ENCODE measurements at places on chromosomes 3 and 15.

- no peak for DNase-seq
Measured at GRCh38 chr3:8325306-8325705, 176.3 kb upstream of the LMCD1 start.

GRCh38 chr15:77516076-77516475 lies 95.4 kb downstream of the HMG20A start:
- DNase-seq, result no peak

DNA sequence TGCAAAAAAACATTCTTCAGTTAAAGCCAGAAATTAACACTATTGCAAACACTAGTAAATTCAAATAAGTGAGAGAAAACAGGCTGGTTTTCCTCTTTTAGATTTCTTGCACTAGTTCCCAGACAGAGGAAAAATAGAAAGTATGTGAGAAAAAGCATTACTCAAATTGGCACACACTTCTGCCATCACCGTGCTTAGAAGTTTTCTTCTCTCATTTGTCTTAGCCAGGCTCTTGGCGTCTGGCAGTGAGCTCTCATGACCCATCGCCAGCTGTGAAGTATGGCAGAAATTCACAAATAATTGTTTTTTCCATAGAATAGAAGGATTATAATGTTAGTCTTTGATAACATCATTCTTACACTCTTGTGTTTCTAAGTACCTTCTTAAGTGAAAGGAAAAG lies 515.9 kb downstream of the GBE1 start:
- no peak for DNase-seq

DNA sequence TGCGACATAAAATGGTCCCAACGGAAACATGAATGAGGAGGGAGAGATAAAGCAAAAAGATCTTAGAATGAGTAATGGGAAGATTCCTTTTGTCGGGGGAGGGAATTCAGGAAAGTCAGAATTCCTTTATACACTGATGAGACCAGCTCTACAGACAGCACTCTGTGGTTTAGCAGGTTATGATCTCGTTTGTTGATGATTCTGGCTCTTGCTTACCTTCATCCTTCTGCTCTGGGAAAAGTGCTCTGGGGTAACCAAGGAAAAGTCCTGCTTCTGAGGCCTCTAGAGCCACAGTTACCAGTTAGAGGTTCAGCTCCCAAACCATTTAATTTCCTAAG lies 150.7 kb upstream of the NR2E3 start:
- no peak for DNase-seq

DNA sequence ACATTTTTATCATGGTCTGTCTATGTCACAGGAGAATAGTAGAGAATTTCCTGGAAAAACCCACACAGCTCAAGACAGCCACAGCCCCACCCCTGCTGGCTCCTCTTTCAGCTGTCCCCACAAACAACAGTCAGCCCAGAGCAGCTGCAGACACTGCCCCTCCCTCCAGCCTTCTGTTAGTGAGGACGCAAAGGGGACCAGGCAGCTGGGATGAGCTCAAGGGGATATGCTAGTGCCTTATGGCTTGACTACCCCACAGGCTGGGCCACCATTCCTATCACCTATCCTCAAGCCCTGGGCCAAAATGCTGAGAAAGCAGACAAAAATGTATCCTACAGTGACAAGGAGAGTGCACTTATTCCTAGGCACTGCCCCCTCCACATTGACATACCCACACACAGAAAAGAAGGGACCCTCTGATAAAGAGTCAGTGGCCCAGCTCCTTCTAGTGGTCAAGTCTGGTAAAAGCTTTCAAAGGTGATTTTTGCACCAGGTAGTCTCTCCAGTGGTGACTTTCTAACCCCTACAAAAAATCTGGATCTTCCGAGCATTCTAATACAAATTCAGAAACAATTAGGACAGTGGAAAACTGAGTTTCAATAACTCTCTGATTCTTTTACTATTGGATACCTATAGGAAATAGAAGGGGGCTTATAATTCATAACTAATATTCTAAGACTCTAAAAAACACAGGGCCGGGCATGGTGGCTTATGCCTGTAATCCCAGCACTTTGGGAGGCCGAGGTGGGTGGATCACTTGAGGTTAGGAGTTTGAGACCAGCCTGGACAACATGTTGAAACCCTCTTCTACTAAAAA lies 3.0 kb upstream of the MAP1A start:
- peak; percentile 91 for DNase-seq

GRCh38 chr3:65871305-65872141 lies 167.2 kb downstream of the MAGI1 start:
- peak; percentile 80 for DNase-seq

DNA sequence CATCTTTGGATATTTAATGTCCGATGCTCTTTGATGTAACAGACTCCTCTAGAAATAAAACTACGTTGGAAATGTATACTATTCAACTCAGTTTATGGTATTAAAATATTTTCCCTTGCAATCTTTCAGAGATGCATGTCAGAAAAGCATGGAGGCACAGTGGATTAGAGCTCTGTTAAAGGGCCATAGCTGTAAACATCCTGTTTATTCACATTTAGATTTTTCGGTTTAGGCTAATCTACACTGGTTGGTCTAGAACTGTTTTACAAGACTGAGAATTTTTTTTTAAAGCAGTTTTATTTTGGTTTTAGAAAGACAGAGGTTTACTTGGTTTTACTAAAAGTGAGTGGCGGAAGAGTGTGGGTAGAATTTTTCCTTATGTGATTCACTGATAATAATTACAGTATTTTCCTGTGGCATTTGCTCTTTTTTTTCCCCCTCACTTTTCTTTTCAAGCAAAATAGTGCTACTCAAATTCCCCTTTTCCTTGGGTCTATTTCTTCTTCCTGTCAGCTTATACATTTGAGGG lies 132.1 kb downstream of the IL1RAP start:
- DNase-seq, result no peak

GRCh38 chr3:28973609-28974008 lies 307.3 kb upstream of the RBMS3 start:
- no peak for DNase-seq

DNA sequence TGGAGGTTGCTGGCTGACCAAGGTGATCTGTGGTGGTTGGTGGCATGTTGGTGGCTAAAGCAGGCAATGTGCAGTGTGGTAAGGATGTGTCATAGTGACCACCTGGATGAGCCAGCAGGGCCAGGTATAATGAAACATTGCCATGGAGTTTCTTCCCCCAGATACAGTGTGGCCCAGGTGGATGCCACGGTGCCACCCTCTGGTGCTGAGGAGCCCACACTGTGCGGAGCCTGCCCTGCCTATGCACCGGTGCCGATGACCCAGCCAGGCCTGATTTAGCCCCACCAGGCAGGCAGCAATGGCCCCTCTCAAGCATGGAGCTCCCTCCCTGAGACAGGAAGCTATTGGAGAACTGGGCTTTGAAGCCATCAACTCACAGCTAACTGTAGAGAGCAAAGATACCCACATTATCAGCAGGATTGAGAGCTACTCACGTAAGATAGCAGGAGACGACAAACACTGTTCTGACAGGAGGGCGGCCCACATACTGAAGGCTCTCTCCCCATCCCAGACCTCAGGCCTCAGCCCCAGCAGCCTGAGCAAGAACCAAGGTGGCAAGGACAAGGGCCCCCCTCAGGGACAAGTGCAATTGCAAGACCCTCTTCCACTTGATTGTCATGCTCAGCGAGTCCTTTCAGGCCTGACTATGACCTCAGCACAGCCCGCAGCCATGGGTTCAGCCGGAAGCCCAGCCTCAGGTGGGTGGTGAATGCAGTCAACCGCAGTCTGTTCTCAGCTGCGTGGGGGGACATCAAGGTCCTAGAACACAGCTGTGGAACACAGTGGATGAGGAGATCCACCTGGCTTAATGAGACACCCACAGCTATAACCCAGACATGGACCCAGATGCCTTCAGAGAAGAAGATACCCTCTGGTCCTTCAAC lies 82.8 kb upstream of the CDV3 start:
- DNase-seq, result no peak

DNA sequence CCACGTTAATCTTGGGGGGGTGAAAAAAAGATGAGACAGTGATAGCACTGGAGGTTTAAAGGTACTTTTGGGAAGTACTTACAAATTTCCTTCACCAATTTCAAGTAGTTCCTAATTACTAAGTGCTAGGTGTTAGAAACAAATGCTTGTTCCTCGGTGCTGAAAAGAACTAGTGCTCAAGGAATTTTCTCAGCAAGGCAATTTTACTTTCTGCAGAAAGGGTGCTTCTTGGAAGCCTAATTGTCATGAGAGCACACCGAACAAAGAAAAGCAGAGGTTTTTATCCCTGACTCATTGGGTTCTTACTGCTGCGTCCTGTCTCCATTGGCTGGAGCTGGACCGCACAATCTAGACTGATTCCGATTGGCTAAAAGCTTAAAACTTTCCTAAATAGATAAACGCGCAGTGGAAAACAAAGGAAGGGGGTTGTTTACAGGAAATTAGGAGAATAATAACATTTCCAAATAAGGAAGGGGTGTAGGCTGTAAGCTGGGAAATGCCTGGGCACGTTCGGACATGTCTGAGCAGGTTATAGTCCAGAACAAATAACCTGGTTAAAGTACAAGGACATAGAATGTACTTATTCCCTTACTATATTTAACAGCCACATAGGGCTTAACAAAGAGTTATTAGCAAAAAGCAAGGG lies 49.6 kb downstream of the CHD2 start:
- no peak for DNase-seq

GRCh38 chr3:138774529-138775253 lies 60.0 kb downstream of the PIK3CB start:
- DNase-seq, result peak; percentile 76
